ENCODE measurements at places on chromosomes 5 and 9.

GRCh38 chr5:16757146-16757545 is 140.3 kb upstream of the RETREG1 start:
- no peak for DNase-seq

- DNase-seq, result no peak
Measured at GRCh38 chr5:94161801-94162200, 420.4 kb upstream of the POU5F2 start.

DNA sequence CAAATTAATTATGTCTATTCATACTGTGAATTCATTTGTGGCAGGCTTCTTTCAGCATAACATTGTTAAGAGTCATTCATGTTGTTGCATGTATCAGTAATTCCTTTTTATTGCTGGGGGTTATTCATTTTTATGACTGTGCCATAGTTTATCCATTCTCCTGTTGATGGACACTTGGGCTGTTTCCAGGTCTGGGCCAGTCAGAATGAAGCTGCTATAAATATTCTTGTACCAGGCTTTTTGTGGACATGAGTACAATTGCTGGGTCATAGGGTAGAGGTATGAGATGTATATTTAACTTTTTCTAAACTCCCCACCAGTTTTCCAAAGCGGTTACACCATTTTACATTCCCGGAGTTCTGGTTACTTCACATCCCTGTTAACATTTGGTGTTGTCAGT is 13.6 kb downstream of the PRPF4 start:
- DNase-seq, result no peak

- DNase-seq, result no peak
Measured at GRCh38 chr9:77449240-77450084, 198.7 kb downstream of the GNA14 start.

- DNase-seq, result no peak
Measured at GRCh38 chr9:35687306-35687705, 2.4 kb downstream of the TPM2 start.

- DNase-seq, result no peak
Measured at GRCh38 chr9:98150164-98150563, 31.1 kb upstream of the TRIM14 start.

- DNase-seq, result no peak
Measured at GRCh38 chr5:16574789-16575721, 41.7 kb downstream of the RETREG1 start.

GRCh38 chr9:33415501-33416038 is 13.2 kb upstream of the AQP7 start:
- DNase-seq, result peak; percentile 83
